Endothelial cell of umbilical vein (primary cell): ENCODE measurements at places on chromosomes 7 and 10. TPM values are rescaled to one million over a fixed set of nuclear protein-coding genes. Genes with fewer than 3 reads are reported as not detected.

DNA sequence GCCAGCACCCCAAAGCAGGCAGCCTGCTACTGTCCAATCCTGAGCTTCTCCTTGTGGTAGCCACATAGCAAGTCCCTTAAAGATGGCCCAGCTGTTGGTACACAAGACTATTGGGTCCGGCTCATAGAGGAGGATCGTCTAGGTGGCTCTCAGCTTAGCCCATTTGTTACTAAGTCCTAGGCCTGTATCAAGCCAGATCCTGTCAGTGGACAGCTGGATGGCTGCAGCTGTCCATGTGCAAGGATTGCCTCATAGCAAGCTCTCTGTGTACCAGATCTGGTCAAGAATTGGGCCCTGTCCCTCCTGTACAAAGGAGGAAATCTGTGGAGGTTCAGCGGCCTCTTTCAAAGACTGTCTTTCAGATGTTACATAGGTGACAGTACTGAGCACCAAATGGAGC is 12.2 kb upstream of the TMEM168 start:
- H3K4me1 ChIP-seq = no peaks in the 10 kb centered on the region
- H3K27me3 ChIP-seq = no peaks in the 10 kb centered on the region
- DNase-seq = no peak
- no peak overlapping the region for H3K27ac ChIP-seq

- H3K4me1 ChIP-seq = peaks cover 16% of the 10 kb centered on the region
- H3K36me3 ChIP-seq = no peaks in the 10 kb centered on the region
- no peak overlapping the region for H3K4me3 ChIP-seq
- H3K27ac ChIP-seq = peak overlapping the region; percentile 88
- H3K27me3 ChIP-seq = no peaks in the 10 kb centered on the region
Measured at GRCh38 chr7:74272305-74273038, 16.7 kb upstream of the CLIP2 start.

DNA sequence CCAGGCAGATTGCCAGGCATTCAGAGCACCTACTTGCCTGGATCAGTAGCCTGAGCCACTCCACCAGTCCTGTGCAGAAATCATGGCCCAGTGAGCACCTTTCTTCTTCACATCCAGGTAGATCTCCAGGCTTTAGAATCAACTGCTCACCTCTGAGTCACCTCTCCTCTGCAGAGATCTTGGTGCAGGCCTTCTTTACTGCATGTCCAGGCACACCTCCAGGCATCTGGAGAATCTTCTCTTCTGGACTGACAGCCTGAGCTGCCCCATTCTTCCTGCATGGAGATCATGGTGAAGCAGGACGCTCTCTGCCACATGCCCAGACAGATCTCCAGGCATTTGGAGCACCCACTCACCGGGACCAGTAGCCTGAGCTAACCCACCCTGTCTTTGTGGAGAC is 894.5 kb upstream of the MBL2 start:
- DNase-seq = no peak
- no peaks in the 10 kb centered on the region for H3K27me3 ChIP-seq
- H3K4me1 ChIP-seq = no peaks in the 10 kb centered on the region
- H3K36me3 ChIP-seq = no peaks in the 10 kb centered on the region
- no peak overlapping the region for H3K4me3 ChIP-seq

GRCh38 chr10:10493833-10494232 is 523.8 kb upstream of the CELF2 start:
- no peaks in the 10 kb centered on the region for H3K36me3 ChIP-seq
- H3K27me3 ChIP-seq = peaks cover 3% of the 10 kb centered on the region

- H3K36me3 ChIP-seq = no peaks in the 10 kb centered on the region
- H3K4me1 ChIP-seq = peaks cover 4% of the 10 kb centered on the region
- no peak overlapping the region for H3K27ac ChIP-seq
- H3K4me3 ChIP-seq = no peak overlapping the region
- H3K27me3 ChIP-seq = no peaks in the 10 kb centered on the region
- no peak for DNase-seq
Measured at GRCh38 chr7:47553309-47553708, 28.6 kb downstream of the TNS3 start.

GRCh38 chr7:46145412-46145811 is 224.3 kb upstream of the IGFBP3 start:
- no peak for DNase-seq
- no peak overlapping the region for H3K27ac ChIP-seq

The SPDYE8 gene
- not detected in 2 replicates for total RNA-seq
